ENCODE measurements at places on chromosomes 7 and 10. TPM values are rescaled to one million over a fixed set of nuclear protein-coding genes. Genes with fewer than 3 reads are reported as not detected.

The IL6 gene
- polyA plus RNA-seq, result not detected

The ZNF804B gene
- 0.23 TPM for polyA plus RNA-seq

The PNLIPRP3 gene
- not detected for polyA plus RNA-seq

The SCIN gene
- polyA plus RNA-seq, result 126 TPM

The FAM131B gene
- 2.5 TPM for polyA plus RNA-seq

The XRCC2 gene
- 10.7 TPM for polyA plus RNA-seq

The SEC24C gene
- 74.1 TPM for polyA plus RNA-seq

The PSD gene
- polyA plus RNA-seq, result 11.6 TPM

The WNT8B gene
- 1.0 TPM for polyA plus RNA-seq

The NKX2-3 gene
- polyA plus RNA-seq, result not detected

The CALHM2 gene
- polyA plus RNA-seq, result 14.4 TPM

The KCND2 gene
- polyA plus RNA-seq, result 2.0 TPM

The GIMAP2 gene
- 7.4 TPM for polyA plus RNA-seq

DNA sequence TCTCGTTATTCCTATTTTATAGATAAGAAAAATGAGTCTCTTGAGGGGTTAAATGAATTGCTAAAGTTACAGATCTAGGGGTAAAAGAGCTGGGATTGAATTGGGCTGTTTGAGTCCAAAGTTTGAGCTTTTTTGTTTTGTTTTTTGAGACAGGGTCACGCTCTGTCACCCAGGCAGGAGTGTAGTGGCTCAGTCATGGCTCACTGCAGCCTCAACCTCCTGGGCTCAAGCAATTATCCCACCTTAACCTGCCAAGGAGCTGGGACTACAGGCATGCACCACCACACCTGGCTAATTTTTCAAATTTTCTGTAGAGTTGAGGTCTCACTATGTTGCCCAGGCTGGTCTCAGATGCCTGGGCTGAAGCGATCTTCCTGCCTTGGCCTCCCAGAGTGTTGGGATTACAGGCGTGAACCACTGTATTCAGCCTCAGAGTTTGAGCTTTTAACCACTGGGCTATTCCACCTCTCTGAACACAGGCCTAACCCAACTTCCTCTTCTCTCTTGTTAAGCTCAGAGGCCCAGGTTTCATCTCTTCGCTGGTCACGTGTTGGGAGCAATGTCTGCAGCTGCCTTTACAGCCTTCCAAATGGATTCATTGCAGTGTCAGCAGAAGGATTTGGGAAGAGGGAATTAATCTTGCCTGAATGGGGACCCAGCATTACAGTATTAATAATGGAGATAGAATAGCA, 8.0 kb downstream of the SUFU start:
- DNase-seq, result no peak

DNA sequence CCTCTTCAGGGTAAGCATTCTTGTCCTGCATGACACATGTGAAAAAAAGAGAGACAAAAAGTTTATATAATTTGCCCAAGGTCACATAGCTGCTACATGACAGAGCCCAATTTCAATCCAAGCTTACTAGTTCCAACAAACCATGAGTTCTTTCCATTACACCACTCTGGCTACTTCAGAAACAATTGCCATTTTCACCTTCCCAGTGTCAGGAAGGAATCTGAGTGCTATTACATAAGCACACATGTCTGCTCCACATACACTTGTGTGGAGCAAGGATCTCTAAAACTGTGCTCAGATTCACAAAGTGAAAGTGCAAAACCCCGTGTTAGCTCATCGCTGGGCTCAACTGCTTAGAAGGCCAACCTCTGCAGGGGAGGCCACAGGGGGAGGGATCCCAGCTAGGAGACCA, 356.2 kb upstream of the NFE2L3 start:
- no peak for DNase-seq

DNA sequence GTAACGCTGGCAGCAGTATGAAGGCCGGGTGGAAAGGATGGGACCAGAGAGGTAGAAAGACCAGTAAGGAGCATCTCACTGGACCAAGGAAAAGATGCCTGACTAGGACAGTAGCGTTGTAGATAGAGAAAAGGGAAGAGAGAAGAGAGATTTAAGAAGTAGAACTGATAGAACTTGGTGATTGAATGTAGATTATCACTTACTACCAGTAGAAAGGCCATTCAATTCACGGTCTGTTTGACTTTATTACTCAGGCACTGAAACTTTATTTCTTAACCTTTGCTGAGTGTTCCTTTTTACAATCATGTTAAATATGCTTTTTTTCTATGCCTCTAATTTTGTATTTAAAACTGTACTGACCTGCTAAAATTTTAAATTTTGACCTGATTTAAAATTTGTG, 12.2 kb downstream of the MCU start:
- no peak for DNase-seq

DNA sequence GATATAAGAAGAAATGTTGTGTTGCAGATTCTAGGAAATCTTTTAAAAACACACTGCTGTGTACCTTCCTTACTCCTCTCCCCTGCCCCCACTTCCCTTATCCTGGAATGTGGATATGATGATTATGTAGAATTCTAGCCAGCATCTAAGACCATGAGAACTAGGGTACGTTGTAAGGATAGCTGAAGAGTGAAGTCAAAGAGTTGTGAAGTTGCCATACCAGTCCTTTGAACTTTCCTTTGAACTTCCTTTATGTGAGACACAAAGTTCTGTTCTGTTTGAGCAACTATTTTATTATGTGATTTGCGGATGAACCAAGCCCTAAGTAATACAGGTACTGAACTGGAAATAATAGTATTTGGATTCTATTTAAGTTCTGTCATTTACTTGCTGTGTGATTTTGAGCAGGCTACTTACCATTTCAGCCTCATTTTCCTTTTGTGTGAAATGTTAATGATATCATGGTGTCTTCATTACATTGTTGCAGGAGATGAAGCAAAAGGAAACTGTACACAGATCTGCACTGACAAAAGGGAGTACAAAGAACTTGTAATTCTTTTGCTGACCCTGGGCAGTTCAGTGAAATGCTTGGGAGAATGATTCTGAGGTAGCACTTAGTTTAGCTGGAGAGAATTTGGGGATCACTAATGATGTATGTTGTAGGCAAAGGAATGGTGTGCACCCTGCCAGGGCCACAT, 31.4 kb downstream of the RPA3 start:
- DNase-seq, result no peak

GRCh38 chr10:91551856-91552255, 81.0 kb downstream of the PPP1R3C start:
- DNase-seq, result peak; percentile 74

- no peak for DNase-seq
Observed at GRCh38 chr7:120996333-120996987, 7.9 kb downstream of the CPED1 start.

DNA sequence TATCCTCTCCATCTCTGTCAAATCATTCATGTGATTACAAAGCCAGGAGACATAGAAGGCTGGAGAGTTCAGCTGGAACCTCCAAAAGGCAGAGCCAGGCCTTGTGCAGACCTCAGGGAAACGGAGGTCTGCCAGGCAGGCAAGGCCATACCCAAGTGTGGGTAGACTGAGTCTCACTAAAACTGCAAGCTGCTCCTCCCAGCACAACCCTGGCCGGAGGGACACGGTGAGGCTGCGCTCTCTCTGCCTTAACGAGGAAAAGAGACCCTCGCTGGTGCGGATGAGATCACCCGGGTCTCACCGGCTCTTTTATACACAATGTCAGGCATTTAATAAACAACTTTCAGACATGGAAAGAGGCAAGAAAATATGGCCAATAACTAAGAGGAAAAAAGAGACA, 66.1 kb upstream of the INPP5A start:
- no peak for DNase-seq

DNA sequence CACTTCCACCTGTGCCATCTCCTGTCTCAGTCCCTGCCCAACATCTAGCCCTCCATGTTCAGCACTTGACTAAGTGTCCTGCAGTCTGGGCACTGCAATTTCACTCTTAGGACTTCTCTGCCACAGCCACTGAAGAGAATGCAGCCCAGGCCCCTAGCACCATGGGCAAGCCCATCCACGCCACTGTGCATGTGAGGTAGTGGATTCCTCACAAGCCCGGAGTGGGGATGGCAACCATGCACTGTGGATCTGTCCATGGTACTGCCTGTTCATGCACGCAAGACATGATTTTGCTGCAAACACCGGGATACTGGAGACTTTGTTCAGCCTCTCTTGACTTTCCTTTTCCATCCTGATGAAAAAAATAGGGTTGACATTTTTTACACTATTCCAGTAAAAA, 12.3 kb downstream of the DDC start:
- DNase-seq, result no peak

DNA sequence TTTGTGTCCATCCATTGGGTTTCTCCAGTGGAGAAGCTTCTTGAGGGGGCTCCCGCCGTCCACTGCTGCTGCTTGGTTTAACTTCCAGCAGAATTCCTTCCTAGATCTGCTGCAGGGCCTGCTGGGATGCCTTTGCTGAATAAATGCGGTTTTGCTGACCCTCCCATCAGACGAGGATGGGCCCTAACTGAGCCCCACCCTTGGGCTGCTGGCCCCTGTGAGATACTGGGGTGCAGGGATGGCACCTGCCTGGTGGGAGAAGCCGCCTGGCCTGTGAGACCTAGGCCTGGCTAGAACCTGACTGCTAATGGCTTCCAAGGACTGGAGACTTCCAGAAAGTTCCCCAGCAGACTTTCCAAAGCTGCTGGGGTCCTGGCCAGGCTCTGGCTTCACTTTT, 43.8 kb downstream of the ZNF467 start:
- DNase-seq, result no peak

GRCh38 chr7:150339409-150339809, 2.0 kb downstream of the RARRES2 start:
- DNase-seq, result no peak

- no peak for DNase-seq
Observed at GRCh38 chr10:127968027-127968441, 61.1 kb downstream of the PTPRE start.

- no peak for DNase-seq
Observed at GRCh38 chr10:124627866-124628675, 116.1 kb downstream of the FAM53B start.

DNA sequence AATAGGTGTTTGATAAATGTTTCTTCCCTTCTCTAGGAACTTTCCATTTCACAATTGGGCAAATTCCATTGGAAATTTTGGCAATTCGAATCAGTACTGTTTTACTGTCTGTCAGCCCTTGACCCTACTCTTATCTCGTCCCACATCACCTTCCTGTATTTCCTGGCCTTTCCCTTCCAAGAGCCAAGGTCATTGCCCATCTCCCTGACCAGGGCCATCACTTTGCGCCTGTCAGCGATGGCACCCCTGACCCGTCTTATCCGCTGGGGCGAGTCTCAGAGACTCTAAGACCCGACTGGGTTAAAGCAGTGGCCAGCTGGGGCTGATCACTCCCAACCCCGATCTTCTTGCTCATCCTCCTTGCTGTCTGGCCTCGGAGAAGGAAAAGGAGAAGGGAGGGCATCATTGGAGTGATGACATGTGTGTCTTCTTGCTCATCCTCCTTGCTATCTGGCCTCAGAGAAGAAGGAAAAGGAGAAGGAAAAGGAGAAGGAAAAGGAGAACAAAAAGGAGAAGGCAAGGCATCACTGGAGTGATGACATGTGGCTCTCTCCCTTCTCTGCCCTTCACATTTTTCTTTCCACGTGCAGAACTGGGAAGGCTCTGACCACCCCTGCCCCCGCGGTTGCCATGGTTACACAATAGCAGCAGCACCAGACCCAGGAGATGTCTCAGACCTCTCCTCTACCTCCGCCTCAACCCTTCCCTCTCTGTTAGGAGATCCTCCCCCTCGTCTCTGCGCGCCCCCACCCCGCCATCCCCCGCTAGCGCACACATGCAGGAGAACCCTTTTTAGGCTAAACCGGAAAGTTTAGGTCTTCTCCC, 2.0 kb downstream of the SEMA3D start:
- DNase-seq, result peak; percentile 46

- DNase-seq, result peak; percentile 58
Observed at GRCh38 chr10:28939281-28940157, 262.2 kb downstream of the BAMBI start.

DNA sequence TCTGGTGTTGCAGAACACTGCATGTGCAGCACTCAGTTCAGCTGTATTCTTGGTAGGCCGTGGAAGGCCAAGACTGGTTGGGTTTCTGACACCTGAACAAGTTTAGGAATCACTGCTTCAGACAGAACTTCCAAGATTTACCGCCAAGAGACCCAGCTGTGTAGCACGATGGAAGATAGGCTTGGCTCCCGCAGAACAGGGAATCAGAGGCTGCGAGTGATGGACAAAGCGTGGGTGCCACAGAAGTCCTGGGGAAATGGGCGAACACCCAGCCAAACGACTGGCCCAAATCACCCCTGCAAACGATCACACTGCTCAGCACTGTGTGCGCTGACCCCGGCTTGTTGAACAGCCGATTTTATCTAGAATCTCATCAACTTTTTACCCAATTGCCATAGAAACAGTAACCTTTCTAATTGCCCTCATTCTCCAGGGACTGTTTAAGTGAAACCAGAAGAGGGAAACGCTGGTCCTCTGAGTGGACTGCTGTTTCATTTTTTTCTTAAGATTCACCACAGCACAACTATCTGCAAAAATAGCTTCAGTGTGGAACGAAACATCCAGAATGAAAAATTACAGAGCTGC, 17.9 kb downstream of the ZFAND2A start:
- no peak for DNase-seq

GRCh38 chr7:11343136-11343535, 369.5 kb downstream of the PHF14 start:
- DNase-seq, result no peak

DNA sequence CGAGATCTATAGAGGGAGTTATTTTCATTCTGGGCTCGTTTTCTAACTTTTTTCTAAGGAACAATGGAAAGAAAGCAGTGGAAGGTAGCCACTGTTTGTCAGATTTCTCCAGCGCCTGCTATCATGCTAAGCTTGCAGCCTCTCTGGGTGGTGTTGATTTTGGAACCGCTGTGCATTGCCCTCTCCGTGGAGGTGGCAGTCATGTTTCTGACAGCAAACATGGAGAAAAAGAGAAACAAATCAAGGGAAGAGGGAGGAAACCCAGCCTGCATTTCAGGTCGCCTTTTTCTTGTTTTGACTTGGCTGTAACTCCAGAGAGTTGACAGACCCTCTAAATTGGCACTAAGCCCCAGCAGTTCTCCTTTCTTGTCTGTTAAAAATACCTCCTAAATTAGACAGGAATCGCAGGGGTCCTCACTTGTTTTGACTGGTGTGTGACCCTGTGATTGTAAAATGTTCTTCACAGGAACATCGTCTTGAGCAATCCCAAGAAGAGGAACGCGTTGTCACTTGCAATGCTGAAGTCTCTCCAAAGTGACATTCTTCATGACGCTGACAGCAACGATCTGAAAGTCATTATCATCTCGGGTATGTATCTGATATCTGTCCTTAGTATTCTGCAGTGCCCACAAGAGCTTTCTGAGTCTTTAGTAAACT, 4.8 kb downstream of the ECHDC3 start:
- no peak for DNase-seq

DNA sequence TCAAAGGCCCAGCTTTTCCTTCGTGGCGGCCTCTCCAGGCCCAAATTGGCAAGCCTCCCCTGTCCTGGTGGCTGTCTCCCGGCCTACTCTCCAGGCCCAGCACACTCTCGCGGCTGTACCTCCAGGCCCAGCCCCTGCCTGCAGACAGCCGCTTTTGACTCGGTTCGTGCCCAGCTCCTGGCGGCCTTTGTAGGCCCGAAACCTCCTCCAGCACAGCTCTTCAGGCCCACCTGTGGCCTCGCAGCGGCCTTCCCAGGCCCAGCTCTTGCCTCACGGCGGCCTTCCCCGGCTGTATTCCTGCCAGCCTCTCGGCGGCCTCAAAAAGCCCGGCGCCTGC, 18.2 kb upstream of the TMEM248 start:
- DNase-seq, result no peak

GRCh38 chr7:125681508-125681907, 751.9 kb upstream of the POT1 start:
- no peak for DNase-seq

Measured in left renal cortex interstitium (tissue), 4 donors.